ENCODE measurements at places on chromosomes 3 and 15.

GRCh38 chr3:170717410-170718402 lies 131.8 kb upstream of the SLC7A14 start:
- no peak for DNase-seq

- DNase-seq: no peak
Measured at GRCh38 chr3:138873471-138874278, 38.9 kb upstream of the PIK3CB start.

GRCh38 chr3:111761309-111761795 lies 97.7 kb upstream of the PHLDB2 start:
- DNase-seq: no peak

DNA sequence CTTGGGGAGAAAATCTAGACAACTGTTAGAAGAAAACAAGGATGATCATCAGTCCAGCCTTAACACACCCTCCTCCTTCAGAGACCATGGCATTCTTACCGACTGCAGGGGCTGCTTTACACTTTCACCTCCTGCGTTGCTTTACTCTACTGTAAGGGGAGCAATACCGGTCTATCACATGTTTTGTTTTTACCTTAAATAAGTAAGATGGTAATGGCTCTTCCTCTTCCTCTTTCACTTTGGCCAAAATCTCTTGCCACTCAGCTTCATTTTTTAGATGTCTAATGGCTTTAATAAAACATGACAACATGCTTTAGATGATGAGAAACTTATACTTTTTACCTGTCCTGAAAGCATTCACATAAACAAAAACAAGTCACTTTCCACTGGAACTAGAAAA lies 33.4 kb upstream of the STIMATE start:
- DNase-seq: no peak

- no peak for DNase-seq
Measured at GRCh38 chr3:100454677-100455076, 37.7 kb upstream of the TMEM45A start.

- no peak for DNase-seq
Measured at GRCh38 chr3:187359798-187360486, 8.2 kb upstream of the RTP4 start.
